CD4-positive, CD25-positive, alpha-beta regulatory T cell (primary cell): ENCODE measurements at places on chromosomes 12 and 14. TPM values are rescaled to one million over a fixed set of nuclear protein-coding genes. Genes with fewer than 3 reads are reported as not detected.

- DNase-seq, result no peak
Measured at GRCh38 chr12:109529691-109530640, 43.3 kb downstream of the MMAB start.

- DNase-seq, result no peak
Measured at GRCh38 chr12:1226951-1227350, 235.9 kb downstream of the ERC1 start.

GRCh38 chr14:31042300-31042699, 16.1 kb upstream of the STRN3 start:
- no peak for DNase-seq

DNA sequence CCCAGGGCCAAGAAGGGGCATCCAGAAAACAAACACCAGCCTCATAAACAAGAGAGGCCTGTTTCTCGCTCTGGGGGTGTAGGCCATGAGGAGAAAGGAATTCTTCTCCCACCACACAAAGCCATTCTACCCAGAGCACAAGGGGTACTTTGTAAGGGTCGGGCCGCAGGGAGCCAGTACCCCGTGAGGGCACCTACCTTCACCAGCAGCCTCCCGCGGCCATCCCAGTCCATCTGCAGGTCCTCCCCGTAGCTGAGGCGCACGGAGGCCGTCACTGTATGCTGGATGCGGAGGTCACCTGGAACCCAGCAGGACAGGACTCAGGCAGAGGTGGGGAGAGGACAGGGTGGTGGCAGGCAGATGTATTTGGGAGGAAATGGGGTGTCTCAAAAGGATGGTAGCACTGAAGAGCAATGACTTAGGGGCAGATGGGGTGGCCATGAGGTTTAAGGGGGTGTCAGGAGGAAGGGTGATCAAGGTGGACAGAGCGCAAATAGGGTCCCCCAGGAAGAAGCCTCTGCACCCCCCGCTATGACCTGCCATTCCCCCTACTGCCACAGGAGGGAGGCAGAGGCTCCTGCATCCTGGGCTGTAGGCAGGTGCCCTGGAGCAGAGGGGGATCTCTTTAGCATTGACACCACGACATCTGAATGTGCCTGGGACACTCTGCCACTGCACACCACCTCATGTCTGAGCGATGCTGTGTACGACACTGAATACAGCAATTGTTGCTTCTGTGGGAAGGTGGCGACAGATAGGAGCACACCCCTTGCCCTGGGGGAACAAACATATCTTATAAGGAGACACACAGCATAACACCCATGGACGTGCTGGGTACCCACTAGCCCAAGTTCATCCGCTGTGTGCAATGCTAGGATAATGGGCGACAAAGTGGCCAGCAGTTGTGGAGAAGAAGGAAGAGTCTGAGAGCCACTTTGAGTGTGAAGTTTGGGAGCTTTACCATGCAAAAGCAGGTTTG, 61.4 kb downstream of the VWF start:
- DNase-seq, result peak; percentile 63

GRCh38 chr12:29889737-29890136, 106.0 kb upstream of the TMTC1 start:
- DNase-seq, result no peak

DNA sequence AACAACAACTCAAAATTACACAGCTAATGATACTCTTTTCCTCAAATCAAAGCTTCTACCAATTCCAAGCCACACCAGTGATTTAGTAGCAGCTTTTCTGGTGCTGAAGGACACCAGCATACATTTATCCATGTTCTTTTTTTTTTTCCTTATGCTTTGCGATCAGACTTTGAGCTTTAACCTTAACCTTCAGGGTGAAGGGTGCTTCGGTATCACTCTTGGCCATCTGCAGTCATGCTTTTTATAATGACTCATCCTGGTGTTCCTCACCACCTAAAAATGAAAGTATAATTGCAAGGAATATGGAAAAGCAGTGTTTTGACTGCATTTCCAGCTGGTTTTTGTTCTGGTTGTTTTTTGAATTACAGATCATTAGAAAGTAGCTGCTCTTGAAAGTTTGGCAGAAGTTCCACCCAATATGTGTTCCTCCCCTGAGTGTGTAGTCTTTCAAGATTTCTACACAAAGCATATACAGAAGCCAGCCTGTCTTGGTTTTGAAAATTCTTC, 1.3 kb upstream of the SLC41A2 start:
- no peak for DNase-seq

DNA sequence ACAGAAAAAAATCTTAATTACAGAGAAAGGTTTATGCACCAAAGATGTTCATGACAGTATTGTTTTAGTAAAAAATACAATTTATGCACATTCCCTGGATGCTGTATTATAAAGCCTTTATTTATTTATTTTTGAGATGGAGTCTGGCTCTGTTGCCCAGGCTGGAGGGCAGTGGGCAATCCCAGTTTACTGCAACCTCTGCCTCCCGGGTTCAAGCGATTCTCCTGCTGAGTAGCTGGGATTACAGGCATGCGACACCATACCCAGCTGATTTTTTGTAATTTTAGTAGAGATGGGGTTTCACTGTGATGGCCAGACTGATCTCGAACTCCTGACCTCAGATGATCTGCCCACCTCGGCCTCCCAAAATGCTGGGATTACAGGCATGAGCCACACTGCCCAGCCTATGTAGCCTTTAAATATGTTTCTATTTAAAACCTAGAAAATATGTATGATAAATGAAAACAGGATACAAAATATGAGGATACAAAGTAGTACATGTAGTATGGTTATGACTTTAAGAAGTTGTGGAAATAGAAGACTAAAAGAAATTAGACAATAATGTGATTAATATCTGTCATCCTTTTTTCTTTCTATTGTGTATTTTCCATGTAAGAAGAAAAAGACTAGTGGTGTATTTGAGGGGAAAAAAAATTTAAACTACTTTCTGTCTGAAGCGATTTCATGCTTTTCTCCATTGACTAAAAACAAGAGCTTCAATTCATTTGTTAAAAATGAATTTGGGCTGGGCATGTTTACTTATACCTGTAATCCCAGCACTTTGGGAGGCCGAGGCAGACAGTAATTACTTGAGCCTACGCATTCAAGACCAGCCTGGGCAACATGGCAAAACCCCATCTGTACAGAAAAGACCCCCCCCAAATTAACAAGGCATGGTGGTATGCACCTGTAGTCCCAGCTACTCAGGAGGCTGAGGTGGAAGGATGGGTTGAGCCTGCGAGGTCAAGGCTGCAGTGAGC, 13.1 kb downstream of the ATF1 start:
- DNase-seq, result no peak

GRCh38 chr12:69091442-69092017, 147.8 kb upstream of the CPSF6 start:
- DNase-seq, result no peak

GRCh38 chr14:92558319-92558718, 44.7 kb downstream of the RIN3 start:
- DNase-seq, result no peak

PLBD1 gene
- polyA plus RNA-seq, result 1.2 TPM

CLEC6A gene
- polyA plus RNA-seq, result not detected

FOXG1 gene
- polyA plus RNA-seq, result not detected

GALNT9 gene
- not detected for polyA plus RNA-seq
